GM13977 (cell line): ENCODE measurements at places on chromosomes 11 and 22.

- DNase-seq, result no peak
These were observed 37.6 kb upstream of the MN1 start for GRCh38 chr22:27839057-27839660.

DNA sequence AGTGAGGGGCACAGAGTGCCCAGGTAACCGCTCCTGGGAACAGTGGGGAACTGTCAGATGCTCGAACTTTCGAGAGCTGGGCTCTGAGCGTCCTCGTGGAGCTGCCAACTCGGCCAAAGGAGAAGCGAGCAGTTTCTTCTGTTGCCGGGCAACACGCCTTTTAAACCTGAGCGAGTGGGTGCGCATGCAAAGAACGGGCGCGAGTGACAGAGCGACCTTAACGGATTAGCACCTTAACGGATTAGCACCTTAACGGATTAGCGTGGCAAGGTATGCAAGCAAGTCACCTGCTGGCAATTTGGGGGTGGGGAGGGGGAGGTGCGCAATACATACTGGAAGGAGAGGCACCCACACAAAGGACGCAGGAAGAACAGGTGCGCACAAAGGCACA, 61.8 kb upstream of the PRODH start:
- no peak for DNase-seq

DNA sequence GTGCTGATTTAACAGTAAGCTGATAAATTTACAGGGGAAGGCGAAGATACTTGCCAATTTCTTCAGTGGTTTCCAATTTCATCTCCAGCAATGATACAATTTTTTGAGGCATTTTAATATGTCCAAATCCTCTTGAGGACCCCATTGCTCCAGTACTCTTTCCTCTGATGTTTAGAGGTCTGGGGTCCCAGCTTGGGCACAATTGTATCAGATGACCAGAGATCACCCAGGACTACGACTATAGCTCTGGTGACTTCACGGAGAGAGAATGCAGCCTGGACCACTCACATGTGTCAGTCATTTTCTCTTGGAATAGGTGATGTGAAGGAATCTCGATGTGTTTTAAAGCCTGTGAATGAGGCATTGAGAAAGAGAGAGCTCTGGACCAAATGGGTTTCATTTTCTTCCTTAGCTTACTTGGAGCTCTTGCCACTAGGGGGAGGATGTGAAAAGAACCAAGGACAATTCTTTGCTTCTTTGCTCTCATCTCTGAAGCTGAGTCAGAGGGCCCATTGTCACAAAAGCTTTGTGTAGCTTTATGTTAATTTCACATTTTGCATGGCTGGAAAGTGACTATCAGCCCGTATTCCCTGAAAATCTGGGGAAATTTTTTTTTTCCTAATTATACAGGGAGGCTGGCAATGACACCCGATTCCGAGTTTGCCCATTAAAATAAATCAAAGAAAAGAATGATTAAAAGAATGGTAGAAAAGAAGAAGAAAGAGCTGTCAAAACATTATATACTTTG, 6.7 kb upstream of the CCDC90B start:
- DNase-seq, result peak; percentile 40

GRCh38 chr11:94112206-94112953, 16.3 kb upstream of the PANX1 start:
- DNase-seq, result no peak

GRCh38 chr11:113001709-113002108, 40.5 kb downstream of the NCAM1 start:
- no peak for DNase-seq

DNA sequence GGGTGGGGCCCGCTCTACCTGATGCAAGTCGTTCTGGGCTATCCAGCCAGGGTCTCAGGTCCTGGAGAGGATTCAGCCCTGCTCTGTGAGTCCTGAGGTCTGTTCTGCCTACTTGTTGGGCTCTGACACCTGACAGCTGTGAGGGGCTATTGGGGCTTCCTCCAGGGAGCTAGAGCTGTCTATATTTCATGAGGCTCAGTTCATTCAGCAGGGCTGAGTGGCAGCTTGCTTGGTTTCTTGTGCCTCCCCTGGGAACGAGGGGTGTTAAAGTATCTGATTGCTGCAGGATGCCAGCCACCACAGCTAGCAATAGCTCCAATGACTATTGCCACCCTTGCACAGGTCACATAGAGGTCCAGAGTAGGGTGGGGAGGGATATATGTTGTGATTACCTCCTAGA, 26.7 kb downstream of the INSC start:
- DNase-seq, result no peak

GRCh38 chr11:933936-934335, 8.3 kb downstream of the AP2A2 start:
- DNase-seq, result no peak

DNA sequence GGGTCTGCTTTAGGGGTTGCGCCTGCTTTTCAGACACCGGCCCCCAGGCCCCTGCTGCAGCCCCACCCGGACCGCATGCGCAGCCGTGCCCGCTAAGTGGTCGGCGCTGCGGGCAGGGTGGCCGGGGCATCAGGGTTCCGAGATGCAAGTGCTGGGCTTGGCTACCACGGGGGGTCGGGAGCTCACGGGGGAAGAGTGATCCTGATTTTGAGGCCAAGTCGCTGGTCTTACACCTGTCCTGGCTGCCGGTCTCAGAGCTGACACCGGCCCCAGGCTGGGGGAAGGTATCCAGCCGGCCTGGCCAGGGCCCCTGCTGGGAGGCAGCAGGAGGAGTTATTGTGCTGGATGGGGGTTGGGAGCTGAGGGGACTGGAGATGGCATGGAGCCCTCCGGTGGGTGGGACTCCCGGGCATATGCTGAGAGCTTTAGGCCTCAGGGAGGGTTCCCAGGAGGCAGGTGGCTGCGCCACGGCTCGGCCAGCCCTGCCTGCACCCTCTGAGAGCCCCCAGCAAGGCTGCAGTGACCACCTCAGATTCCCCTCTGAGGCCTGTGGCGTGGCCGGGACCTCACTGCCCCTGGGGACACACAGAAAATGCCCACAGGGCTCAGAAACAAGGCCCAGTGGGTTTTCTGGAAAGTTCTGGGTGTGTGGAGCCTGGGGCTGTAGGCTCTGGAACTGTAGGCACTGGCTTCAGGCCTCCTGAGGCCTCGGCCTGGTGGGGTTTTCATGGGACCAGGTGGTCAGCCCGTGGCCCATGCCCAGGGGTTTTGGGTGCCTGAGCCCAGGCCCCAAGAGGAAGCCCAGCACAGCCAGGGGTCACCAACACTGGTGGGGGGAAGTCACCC, 4.4 kb upstream of the MUC5AC start:
- DNase-seq, result peak; percentile 18

DNA sequence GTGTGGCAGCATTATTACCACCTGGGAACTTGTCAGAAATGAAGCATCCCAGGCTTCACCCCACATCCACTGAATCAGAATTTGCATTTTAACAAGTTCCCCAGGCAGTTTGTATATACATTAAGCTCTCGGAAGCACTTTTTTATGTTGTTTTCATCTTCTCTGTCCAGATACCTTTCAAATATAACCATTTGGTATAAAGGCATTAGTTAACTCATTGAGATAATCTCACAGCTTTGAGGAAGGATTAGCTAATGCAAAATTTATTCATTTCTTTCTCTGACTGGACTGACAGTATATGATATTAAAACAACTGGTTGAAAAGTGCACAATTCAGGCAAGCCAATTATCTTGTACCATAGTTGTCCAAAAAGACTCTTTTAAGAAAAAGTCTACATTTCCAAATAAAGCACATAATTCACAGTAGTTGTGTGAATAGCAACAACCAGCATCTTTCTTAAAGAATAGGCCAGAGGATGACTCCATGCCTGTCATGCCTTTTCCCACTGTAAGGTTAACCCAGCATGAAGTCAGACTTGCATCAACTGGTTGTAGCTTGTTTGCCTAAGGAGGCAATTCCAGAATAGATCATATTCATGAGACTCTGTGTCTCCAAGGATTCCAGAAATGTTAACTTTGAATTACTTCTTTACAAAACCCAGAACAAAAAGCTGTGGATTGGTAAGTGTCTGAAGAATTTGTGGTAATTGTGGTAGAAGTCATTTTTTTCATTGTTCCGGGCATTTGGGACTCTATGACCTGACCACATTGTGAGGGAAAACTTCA, 254.3 kb upstream of the SESN3 start:
- no peak for DNase-seq

- DNase-seq, result no peak
These were observed 18.5 kb downstream of the COMMD9 start for GRCh38 chr11:36270701-36271100.

DNA sequence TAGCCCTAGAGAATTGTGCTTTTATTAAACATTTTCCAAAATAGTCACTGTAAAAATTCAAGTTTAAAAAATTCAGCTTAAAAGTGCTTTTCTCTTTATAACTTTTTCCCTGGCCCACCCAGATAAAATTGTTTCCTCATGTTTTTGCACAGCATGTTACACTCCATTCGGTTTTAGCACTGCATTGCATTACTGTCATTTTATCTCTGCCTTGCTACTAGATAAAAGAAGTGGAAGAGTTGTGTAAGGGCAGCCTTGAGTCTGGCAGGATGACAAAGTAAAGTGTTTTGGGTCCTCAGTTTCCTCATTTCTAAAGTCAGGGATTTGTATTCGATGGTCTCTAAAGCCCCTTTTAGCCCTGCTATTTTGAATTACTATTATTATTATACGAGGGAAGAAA, 99.8 kb downstream of the ATM start:
- DNase-seq, result no peak

- no peak for DNase-seq
These were observed 182.6 kb downstream of the TRPC6 start for GRCh38 chr11:101401245-101401644.

DNA sequence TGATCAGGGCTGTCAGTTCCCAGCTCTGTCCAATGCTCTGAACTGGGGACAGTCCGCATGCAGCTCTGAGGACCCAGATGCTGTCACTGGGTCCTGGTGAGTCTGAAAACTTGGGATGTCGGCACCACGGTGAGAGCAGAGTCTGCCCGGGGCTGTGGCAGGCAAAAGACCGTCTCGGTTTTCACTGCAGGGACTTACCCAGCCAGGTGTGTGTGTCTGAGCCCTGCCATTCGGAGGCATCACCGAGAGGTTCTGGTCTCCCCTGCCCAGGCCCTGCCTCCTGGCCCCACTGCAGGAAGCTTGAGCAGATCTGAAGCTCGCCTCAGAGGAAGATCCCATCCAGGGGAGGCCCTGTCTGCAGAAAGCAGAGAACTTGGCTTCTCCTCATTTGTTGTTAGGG, 5.2 kb downstream of the TP53AIP1 start:
- DNase-seq, result no peak

DNA sequence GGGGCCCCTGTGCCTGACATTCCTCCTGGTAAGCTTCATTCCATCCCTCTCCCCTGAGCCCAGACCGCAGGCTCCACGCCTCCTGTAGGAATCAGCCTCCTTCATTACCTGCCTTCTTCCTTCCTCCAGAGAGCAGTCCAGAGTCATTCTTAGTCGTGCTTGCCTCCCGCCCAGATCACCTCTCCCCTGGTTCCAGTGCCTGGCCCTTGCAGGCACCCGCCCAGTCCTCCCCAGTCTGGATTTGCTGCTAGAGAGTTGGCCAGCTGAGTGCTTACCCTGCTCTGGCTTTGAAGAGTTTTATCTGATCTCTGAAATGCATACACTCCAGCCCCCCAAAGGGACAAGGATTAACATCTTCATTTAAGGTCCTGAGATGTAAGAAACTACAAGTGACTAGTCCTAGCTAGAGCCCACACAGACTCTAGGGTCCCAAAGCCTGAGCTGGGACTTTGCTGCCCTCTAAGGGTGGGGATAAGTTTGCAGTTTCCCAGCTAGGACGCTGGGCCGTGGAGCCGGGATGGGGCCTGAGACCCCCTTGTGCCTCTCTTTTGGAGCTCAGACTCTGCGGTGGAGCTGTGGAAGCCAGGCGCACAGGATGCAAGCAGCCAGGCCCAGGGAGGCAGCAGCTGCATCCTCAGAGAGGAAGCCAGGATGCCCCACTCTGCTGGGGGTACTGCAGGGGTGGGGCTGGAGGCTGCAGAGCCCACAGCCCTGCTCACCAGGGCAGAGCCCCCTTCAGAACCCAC, 1.6 kb downstream of the NR1H3 start:
- peak; percentile 72 for DNase-seq
